ENCODE measurements at places on chromosomes 7 and 10.
A peak's percentile ranks its signal among the peaks of the same experiment; 100 is the strongest.

DNA sequence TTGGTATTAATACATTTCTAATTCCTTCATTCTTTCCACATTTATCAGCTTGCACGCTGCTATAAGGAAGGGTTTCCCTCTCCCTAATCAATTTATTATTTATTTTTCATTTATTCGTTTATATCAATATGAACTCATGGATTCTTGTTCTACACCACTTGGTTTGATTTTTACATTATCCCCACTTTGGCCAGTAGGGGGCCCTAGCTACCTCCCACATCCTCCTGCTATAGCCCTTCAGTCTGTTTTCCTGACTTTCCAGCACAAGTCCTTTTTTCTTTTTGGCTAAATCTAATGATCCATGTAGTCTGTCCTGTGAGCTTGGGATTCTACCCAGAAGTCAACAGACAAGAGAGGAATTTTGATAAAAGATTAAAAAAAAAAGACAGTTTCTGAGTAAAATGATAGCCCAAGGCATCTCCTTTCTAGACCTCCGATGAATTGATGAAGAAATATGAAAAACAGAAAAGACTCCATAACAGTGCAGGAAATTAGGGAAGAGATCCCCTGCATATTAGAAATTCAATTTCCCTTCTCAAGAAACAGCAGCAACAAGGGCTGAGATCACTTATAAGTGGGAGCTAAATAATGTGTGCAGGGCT is 47.7 kb downstream of the LYZL2 start:
- peak; percentile 32 for DNase-seq

DNA sequence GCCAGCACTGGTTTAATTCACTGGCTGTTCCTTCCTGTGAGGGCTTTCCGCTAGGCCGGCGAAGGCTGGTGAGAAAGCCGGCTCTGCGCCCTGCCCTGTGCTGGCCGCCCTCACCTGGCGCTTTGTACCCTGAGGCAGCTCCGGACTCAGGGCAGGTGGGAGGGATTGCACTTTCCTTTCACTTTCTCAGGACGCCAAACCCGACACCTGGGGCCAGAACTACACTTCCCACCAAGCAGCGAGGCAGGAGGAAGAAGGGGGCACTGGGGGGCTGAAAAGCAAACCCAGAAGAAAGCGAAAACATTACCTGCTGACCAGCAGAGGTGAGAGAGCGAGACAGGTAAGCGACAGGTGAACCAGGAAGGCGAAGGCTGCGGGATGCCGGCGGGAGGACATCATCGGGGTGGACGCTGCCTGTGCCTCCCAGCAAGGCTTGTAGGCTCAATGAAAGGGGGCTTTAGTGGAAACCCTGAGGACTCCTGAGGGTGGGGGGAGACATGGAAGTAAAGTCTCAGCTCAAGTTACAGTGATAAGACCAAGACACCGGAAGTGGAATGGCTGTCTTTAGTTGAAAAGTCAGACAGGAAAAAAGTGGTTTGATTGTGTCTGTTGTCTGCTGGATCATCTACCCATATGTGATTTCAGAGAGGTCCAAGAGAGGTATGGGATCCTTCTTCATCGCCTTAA is at the start of gene RAB19:
TSS of gene RAB19 (plus strand) at position 181 of the 687 bp plus-strand sequence. CDS start 3,589 bp downstream, outside the sequence.
- DNase-seq: peak; percentile 40

DNA sequence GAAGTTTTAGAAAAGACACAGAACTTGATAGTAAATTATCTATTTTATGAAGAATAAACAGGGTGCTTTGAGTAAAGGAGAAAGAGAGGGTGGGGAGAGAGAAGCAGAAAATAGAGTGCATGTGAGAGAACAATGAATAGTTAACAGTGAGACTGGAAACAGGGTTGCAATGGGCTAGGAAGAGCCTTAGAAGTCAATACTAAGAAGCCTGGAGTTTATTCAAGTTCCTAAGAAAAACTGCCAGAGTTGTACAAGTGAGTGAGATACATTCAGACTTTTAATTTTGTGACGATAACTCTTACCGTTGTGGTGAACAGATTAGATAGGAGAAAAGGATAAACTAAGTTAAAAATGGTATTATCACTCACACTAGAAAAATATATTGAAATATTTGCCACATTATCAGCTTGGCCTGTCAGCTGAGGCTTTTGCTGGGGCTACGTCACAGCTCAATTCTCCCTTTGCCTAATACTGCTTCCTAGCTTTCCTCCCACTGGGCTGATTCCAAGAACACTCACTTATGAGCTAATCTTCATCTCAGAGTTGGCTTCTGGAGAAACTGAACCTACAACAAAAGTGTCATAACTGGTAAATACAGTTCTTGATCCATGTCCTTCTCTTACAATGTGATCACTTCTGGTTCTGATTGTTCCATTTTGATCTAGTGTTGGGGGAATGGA is 92.7 kb downstream of the SEMA3D start:
- DNase-seq: no peak

- no peak for DNase-seq
Measured at GRCh38 chr10:14736600-14737081, 38.1 kb downstream of the FAM107B start.

DNA sequence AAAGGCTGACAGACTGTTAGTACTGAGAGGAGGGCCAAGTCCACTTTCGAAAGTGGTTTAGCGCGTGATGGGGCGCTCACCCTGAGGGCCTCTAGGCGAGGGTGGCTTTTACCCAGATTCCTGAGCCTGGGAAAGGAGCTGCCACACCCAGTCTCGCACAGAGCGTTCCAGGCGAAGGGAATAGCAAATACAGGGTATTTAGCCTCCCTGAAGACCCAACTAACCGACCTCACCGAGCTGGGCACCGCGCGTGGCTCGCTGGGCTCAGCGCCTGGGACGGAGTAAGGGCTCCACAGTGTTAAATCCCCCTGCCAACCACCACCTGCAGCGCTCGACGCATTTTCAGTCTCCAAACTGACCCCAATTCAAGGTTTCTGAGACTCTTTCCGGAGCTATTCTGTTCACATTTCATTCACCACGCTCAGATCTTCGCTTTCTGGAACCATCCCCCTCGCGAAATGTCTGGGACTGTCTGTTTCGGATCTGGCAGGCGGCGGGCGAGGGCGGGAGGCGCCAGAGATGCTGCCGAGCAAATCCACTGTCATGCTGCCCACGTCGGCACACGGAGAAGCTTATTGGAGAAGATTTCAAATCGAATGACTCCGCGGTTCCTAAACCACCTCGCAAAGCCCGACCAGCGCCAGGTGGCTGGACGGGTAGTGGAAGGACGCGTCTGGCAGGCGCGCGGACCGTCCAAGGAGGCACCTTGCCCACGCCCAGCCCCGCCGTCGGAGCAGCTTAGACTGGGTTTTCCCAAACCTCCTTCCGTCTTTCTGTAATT is 1.4 kb upstream of the OSBPL3 start:
- DNase-seq: peak; percentile 62

- DNase-seq: no peak
Measured at GRCh38 chr7:117458977-117459583, 20.7 kb upstream of the CFTR start.

DNA sequence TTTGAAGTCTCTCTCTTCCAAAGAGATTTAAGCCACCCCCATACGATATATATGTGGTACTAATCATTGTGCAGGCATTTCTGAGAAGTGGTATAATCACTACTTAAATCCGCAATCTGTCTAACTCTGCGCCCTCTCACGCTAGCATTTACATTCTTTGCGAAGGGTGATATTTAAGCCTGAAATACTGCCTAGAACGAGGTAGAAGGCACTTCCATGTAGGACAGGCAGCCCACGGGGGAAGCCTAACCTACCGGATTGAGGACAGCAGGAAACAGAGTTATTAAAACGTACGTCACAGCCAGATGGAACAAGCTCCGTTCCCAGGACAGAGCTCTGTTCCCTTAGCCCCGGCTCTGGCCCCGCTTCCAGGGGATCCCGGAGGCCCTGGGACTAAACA is 59.3 kb upstream of the ECHDC3 start:
- DNase-seq: no peak

GRCh38 chr7:114931656-114932011 is 9.7 kb downstream of the MDFIC start:
- DNase-seq: no peak

- DNase-seq: no peak
Measured at GRCh38 chr10:12534824-12535223, 185.5 kb downstream of the CAMK1D start.

DNA sequence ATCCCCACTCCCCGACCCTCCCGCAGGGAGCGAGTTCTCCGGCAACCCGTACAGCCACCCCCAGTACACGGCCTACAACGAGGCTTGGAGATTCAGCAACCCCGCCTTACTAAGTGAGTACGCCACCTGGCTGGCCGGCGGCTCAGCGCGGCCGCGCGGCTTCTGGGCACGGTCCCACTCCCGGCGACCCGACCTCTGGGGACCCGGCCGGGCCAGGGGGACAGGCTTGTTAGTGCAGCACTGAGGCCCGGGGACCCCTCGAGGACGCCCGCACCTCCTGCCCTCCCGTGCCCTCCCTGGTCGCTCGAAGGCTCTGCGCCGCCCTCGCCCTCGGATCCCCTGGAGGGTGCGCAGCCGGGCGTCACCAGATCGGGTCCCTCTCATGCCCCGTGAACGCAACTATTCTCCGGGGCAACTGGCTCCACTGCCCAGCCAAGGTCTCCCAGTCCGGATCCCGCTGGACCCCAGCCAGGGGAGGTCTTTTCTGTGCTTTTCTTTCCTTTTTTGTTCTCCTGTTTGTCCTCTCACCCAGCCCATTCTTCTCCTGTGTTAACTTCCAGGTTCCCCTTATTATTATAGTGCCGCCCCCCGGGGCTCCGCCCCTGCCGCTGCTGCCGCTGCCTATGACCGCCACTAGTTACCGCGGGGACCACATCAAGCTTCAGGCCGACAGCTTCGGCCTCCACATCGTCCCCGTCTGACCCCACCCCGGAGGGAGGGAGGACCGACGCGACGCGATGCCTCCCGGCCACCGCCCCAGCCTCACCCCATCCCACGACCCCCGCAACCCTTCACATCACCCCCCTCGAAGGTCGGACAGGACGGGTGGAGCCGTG is 81.8 kb downstream of the PAX2 start:
- peak; percentile 43 for DNase-seq

- DNase-seq: no peak
Measured at GRCh38 chr7:132270517-132270916, 305.8 kb downstream of the PLXNA4 start.

DNA sequence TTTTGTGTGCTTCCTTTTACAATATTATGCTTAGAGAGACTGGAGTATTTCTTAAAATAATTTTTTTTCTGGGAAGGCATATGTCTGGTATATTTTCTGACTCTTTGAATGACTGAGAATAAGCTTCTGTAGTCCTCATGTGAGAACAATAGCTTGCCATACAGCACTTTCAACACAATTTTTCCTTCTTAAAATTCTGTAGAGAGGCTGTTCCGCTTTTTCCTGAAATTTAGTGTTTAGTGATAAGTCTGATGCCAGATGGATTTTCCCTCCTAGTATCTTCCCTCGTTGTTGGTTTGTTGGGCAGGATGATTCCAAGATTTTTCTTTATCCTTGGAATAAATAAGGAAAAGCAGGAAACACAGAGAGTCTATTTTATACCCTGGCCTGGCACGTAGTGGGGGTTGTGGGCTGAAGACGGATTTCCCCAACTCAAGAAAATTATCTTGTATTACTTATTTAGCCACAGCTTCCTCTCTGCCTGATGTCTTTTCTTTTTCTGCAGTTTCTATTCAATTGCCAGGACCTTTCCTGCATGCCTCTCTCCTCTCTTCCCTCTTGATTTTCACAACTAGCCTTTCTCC is 111.2 kb downstream of the AOAH start:
- DNase-seq: no peak

DNA sequence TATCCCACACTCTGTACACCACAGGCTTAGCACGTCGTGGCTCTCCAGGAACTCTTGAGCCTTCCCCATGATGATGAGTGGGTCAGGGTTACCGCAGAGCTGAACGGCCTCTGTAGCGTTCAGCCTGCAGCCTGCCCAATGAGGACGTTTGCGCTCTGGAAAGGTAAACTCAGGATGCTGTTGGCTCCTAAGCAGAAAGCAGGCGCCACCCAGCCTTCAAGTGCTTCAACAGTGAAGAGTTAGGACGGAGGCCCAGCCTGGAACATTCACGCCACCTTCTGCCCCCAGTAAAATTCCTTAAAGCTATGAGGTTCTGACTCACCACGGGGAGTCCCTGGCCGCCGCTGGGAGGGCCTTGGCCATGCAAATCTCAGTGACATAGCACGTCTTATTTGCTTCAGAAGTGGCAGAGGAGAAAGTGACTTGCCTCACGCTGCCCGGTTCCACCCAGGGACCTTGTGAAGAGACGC is 161.5 kb upstream of the SH2B2 start:
- DNase-seq: no peak

- no peak for DNase-seq
Measured at GRCh38 chr10:78745441-78745840, 323.3 kb upstream of the ZMIZ1 start.

DNA sequence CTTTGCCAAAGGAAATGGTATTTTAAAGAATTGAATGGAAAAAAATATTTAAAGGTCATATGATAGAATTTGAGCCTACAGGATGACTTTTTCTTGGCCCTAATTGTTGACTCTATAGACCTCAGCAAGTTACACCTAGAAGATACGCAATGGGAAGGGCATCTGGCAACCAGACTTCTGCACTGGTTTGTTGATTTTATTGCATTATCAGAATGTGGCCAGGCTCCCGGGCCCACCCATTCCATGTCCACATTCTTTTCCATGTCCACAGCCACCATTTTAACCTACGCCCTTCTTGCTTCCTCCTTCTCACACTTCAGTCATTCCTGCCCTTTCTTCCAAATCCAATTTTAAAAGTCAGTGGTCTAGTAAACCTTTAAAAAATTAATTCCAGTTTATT is 738.4 kb downstream of the SUGCT start:
- DNase-seq: no peak

DNA sequence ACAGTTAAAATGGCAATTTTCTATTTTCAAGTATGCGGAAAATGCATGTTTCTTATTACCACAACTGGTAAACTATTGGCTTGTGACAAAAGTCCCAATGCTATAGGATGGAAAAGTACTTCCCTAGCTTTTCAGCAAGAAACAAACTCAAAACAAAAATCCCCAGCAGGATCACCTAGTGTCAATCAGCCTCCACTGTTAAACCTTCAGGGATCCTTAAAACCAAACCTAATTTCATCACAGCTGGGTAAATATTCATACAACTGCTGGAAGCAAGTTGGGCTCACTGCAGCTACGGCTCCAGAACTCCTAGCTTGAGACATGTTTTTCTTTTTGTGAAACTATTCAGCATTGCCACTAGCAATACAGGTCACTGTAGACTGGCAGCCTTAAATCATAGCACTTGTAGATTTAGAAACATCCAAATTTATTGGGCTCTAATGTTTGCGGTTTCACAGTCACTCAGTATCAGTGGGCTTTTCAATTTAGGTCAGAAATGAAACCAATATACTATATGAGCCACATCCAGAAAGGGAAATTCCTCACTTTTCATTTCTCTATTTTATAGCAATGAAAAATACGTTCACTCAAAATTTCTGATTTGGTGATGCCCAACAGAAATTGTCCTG is 145.2 kb upstream of the ANK3 start:
- DNase-seq: no peak

DNA sequence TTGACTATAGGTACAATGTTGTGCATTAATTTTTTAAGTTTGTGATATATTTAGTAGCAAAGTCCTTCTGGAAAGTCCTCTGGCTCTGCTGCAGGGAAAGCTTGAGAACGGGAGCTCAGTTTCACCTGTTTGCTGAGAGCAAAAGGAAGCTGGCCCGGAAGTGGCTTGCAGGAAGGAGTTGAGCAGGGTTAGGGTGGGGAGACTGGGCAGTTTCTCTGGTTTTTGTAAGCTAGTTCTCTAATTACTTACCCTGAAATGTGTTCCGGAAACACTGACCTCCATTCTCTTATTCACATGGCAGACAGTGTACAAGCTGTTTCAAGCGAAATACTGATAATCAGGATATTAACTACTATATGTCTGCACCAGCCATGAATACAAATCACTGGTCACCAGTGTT is 22.3 kb downstream of the MAP3K8 start:
- no peak for DNase-seq
